ENCODE measurements at places on chromosomes 1 and 21. TPM values are rescaled to one million over a fixed set of nuclear protein-coding genes. Genes with fewer than 3 reads are reported as not detected.

NUF2 gene
- 1.2 TPM for total RNA-seq

GRCh38 chr1:243708210-243708609, 141.8 kb downstream of the AKT3 start:
- no peak for DNase-seq

GRCh38 chr1:17488995-17489767, 49.7 kb upstream of the RCC2 start:
- no peak for DNase-seq

- no peak for DNase-seq
Measured at GRCh38 chr1:57788313-57788712, 364.5 kb upstream of the DAB1 start.

SLC25A34 gene
- 7.3 TPM for total RNA-seq

GRCh38 chr1:160795951-160796383, at the start of gene LY9:
TSS of gene LY9 (plus strand) at chr1:160796174. CDS start at chr1:160796188, 14 bp downstream.
- DNase-seq, result no peak

- DNase-seq, result no peak
Measured at GRCh38 chr1:151918819-151919610, 9.7 kb upstream of the THEM4 start.

OR1C1 gene
- not detected for total RNA-seq

TBX19 gene
- total RNA-seq, result 0.84 TPM

DNA sequence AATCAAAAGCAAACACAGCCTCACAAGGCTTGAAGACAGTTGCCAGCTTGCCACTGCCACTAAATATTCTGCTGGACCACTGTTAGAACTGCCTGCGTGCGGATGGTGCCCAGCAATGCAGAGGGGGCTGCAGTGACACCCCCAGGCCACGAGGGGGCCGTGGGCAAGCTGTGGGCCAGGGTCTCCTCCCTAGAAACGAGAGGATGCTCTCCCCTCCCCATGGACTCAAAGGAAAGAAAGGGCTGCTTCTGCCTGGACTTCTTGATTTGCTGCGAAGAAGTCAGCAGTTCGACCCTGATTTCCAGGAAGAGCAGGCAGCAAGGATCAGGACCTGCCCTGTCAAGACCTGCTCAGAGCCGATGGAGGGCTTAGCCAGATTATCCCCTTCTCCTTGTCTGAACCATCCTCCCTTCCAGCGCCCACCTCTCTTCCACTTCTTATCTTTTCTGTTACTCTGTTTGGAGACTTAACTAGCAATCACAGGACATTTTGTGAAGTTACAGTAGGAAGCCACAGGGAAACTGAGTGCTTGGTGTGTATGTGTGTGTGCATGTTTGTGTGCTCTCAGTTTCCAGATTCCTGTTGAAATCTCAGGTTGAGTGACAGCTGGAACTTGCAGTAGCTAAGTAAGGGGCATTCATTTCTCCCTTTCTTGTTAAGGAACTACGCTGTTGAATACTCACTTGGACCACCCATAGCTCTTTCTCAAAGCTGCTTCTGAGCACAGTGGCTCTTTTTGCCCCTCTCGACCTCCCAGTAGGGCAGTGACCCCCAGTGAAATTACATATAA, 2.7 kb downstream of the MAN1C1 start:
- DNase-seq, result peak; percentile 45

DNA sequence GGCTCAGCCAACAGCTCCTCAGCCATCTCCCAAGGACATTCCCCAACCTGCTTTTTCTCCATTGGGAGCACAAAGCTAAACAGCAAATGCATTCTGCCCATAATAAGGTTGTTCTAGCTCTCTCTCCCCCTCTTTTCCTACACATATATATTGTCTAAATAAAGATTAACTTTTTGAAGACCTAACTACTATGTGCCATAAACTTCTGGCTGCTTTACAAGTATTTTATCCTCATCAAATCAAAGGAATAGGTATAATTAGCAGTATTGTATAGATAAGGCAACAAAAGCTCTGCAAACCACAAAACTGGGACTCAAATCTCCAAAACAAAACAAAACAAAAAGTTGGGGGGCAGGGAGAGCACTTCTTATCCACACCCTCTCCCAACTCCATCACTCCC, 43.4 kb downstream of the TGFBR3 start:
- no peak for DNase-seq

DNA sequence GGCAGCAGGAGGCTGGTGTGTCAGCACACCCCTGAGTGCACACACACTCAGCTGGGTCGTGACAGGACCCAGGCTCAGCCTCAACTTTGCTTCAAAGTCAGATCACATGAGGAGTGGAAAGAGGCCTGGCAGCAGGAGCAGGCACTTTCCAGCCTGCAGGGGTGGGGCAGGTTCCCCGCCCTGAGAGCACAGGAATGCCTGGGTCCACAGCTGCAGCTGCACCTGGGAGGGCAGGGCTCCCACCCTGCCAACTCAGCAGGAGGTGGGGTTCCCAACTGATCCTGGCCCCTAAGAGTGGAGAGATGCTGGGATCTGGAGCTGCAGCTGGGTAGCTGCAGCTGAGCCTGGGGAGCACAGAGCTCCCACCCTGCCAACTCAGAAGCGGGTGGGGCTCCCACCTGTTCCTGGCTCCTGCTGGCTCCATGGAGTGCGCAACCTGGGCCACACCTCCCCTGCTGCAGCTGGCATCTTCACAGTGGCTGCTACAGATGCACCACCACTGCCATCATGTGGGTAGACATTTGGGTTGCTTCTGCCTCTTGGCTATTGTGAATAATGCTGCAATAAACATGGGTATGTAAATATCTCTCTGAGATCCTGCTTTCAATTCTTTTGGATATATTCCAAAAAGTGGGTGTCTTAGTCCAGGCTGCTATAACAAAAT, 415.4 kb downstream of the TTLL7 start:
- no peak for DNase-seq

- DNase-seq, result no peak
Measured at GRCh38 chr1:183694066-183694465, 41.0 kb upstream of the APOBEC4 start.

DNA sequence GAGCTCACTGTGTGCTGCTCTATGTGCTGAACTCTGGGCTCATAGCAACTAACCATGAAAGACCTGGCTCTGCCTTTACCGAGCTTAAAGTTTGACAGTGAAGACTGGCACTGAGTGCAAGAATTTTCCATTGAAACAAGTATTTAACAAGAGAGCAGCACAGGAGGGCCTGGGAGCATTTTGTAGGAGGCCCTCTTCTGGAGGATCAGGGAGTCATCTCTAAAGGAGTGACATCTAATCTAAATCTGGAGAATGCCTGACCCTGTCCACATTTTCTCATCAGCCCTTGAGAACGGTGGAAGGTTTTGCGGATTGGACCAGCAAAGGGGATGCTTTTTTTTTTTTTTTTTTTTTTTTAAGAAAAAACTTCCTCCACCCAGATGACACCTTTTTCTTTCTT, 150.8 kb downstream of the ROR1 start:
- DNase-seq, result no peak

CADM3 gene
- total RNA-seq, result 6.3 TPM

- no peak for DNase-seq
Measured at GRCh38 chr1:107196973-107197562, 56.2 kb downstream of the NTNG1 start.

FCRLB gene
- total RNA-seq, result 0.77 TPM

DNA sequence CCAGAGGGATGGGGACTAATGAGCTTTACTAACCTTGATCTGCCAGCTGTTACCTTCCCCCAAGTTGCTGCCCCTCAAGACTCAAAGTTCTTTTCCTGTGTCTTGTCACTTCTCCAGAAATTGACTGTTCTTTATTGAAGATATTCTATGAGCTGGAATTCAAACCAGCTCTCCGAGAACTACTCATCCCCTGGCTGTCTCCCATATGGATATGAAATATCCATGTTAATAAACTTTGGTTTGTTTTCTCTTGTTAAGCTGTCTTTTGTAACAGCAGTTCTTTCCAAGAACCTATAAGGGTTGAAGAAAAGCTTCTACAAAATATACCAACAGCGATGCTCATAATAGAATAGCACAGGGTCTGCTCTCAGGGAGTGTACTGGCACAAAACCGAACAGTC, 77.0 kb downstream of the CAMK2N1 start:
- DNase-seq, result no peak

NVL gene
- 10.7 TPM for total RNA-seq

DNA sequence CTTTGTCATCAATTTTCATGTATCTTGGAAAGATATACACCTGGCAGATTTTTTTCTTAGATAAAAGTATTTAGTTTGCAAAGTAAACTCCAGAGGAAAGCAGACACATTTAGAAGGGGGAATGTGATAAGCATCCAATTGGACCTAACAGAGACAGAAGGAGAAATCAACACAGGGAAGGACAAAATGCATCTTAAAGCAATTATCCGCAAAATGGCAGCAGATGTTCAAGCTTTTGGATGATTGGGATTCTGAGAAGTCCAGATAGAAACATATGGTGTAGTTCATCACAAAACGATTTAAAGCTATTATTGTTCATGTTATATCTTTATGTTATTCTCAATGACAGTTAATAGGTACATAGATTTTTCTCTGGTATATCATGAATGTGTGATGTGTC, 1153.1 kb upstream of the B3GALT2 start:
- no peak for DNase-seq

- no peak for DNase-seq
Measured at GRCh38 chr1:160503087-160503486, 20.0 kb downstream of the SLAMF6 start.

DNA sequence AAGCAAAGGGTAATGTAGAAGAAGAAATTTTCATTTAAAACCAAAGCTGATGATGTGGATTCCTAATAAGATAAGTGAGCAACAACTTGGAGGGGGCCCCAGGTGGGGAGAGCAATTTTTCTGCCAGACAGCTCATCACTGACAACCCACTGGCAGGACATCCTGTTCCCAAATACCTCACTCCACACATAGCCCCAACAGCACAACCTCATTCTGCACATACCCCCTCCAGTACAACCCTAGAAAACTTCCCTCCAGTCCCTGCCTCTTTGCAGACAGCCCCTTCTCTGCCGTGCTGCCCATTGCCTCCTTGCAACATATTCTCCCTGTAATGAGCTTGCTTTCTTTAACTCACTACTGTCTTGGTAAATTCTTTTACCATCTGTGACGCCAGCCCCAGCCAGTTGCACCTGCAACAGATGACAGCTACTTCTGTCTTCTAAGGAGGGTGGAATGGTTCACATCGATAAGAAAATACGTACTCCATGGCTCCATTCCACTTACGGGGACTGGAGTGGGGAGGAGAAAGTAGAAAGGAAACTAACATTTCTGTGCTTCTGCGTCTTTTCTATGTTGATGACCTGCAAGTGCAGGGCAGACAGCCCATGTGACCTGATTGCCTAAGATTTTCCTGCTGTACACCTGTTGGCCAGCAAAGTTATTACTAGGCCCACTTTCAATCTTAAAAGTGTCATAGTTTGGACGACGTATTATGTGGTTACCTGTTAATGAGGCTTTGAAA, 14.7 kb downstream of the RHEX start:
- DNase-seq, result no peak

- peak; percentile 88 for DNase-seq
Measured at GRCh38 chr1:31583995-31584868, 7.9 kb downstream of the TINAGL1 start.

DNA sequence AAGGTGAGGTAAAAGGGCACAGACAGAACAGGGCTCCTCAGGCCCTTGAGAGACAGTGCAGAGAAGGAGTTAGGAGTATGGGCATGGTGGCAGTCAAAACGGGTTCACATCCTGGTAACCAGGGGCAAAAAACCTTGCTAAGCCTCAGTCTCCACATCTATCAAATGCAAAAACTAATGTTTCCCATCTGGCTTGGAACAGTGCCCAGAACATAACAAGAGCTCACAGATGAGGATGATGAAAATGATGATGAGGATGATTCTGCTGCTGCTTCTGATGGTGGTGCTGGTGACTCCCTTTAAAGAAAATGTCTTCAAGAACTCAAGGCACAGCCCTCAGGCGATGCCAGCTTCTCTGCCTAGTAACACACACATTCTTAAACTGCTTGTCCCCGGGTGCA, 24.1 kb downstream of the HHIPL2 start:
- no peak for DNase-seq

GRCh38 chr1:160834945-160835565, 27.6 kb downstream of the CD244 start:
- no peak for DNase-seq

GRCh38 chr1:162232034-162232711, 144.5 kb downstream of the SPATA46 start:
- no peak for DNase-seq

DNA sequence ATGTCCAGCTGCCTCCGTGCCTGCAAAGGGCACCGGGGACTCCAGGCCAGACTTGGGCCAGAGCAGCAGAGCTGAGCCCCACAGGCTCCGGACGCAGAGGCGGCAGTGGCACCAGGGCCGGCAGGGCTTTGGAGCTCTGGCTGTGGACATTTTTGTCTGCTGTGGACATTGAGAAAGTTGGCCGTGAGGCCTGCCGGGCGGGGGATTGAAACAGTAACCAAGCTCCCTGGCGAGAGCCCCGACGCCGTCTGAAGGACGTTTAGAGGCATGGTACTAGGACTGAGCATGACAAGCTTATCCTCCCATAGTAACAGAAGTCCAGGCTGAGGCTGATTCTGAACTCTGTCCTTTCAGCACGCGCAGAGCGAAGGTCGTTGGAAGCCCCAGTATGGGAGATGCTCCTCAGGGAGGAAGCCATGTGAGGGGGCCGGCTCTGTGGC, 323.8 kb downstream of the AMY1C start:
- no peak for DNase-seq

- peak; percentile 49 for DNase-seq
Measured at GRCh38 chr1:166379447-166379846, 212.6 kb upstream of the FAM78B start.

DNA sequence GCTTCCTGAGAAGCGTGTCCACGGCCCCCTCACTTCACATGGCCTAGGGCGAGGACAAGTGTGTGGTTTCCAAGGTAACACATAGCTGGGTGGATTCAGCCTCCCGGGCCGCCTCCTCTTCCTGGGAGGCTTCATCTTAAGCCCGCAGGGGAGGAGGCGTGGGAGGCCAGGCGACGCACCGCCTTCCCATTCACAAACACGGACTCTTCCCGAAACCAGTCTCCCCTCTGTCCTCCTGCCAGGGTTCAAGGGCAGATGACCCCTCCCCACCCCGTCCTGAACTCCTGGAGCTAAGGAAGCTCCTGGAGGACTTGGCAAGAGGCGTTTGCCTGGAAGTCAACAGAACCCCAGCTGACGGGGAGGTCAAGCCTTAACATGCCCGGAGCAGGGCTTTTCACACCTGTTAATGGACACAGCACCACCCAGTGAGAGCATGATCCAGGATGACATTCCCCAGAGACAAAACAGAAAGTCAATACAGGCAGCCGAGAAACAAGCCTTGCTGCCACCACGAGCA, 56.7 kb downstream of the KCNN3 start:
- DNase-seq, result peak; percentile 68

DNA sequence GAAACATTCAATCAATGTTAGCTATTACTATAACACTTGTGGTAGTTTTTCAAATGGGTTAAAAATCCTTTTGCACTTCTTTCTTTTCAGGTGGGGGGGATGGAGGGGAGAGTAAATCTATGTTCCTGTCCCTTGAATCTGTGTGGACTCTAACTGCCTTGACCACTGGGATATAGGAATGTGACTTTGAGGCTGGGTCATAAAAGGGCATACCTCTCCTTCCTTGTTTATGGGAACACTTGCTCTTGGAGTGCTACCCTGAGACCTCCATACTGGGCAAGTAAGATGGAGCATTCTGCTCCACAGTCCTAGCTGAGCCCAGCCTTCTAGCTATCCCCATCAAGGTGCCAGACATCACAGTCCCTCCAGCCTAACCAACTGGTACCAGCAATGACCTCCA, 89.3 kb upstream of the SIM2 start:
- DNase-seq, result no peak

SOAT1 gene
- 21.8 TPM for total RNA-seq

GRCh38 chr1:172429331-172430127, 9.0 kb downstream of the C1orf105 start:
- no peak for DNase-seq

LENEP gene
- total RNA-seq, result not detected

Measured in left cardiac atrium (tissue), 4 donors.